ENCODE measurements at places on chromosomes 2 and 18.

GRCh38 chr2:68272246-68272994 lies 20.1 kb upstream of the PPP3R1 start:
- DNase-seq = no peak

GRCh38 chr2:151570191-151570590 lies 160.5 kb downstream of the RIF1 start:
- no peak for DNase-seq

- DNase-seq = no peak
Observed at GRCh38 chr2:241868661-241869081, 858 bp upstream of the RTP5 start.

- DNase-seq = no peak
Observed at GRCh38 chr2:46988733-46989481, 73.3 kb upstream of the MCFD2 start.

Data from non-pigmented ciliary epithelial cell (primary cell).